PC-3 (cell line): ENCODE measurements at places on chromosomes 1 and 21. TPM values are rescaled to one million over a fixed set of nuclear protein-coding genes. Genes with fewer than 3 reads are reported as not detected.

DNA sequence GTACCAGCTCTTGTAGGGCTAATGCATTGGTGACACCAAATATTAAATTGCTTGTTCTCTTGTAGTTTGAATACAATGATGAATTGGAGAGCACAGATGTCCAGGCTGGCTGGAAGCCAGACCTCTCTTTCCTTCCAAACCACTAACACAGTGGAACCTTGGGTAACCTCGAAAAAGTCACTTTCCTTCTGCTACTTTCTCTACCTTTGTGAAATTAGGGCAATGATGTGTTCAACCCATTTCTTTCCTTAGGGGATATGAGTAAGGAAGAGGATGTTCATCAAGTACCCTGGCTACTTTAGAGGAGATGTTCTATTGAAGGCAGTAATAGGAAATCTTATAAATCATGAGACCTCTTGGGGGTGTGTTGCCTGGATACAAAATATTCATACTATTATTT is 55.7 kb downstream of the XCL2 start:
- DNase-seq: peak; percentile 48

- DNase-seq: no peak
Observed at GRCh38 chr1:167791281-167792187, 69.8 kb downstream of the MPZL1 start.

- no peak for DNase-seq
Observed at GRCh38 chr1:36513676-36514473, 31.2 kb upstream of the CSF3R start.

DNA sequence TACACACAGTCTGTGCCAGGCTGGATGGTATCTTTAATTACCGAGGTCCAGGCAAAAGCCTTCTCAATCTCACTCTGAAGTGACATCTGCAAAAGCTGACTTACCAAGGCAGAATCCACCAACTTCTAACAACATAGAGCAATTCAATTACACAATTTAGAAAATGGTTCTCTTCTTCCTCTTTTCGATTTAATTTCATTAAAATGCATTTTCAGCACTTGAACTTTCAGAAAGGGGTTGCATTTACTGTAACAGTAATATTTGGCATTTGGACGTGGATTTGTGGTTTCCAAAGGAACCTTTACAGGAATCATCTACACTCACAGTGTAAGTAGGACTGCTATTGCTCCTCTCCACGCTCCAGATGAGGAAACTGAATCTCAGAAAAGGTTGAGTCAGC is 53.3 kb downstream of the ERO1B start:
- no peak for DNase-seq

DNA sequence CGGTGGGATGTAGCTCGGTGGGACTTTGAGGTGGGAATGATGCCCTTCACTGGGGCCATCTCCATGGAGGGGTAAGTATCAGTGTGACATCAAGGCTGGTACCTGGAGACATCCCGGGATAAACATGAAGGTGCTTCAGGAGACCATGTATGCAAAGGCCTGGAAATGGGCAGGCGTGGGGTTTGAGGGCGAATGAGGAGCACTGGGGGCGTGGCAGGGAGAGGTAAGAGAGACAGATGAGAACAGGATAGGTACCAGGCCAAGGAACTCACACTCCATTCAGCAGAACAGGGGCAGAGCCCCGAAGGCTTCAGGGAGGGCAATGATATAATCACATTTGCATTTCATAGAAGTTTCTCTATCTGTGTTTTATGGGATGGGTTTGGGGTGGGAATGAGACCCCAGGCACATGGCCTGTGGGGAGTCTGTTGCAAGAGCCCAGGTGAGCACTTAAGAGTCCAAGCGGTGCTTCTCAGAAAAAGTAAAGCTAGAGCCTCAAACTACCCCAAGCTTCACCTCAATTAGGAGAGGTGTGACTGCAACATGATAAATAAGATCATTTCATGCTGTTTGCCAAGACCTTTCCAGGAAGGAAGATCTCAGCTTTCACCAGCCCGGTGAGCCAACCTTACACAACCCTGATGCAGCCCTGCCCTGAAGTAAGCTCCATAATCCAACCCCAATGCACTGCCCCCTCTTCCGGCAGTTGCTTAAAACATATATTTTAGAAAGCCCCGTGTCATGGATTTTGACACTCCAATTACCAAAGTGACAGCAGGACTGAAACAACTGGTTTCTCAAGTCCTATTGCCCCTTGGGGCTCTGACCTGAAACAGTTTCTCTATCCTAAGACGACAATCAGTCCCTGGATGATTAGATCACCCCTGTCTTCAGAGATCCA is 7.4 kb downstream of the S100A9 start:
- DNase-seq: peak; percentile 67

DNA sequence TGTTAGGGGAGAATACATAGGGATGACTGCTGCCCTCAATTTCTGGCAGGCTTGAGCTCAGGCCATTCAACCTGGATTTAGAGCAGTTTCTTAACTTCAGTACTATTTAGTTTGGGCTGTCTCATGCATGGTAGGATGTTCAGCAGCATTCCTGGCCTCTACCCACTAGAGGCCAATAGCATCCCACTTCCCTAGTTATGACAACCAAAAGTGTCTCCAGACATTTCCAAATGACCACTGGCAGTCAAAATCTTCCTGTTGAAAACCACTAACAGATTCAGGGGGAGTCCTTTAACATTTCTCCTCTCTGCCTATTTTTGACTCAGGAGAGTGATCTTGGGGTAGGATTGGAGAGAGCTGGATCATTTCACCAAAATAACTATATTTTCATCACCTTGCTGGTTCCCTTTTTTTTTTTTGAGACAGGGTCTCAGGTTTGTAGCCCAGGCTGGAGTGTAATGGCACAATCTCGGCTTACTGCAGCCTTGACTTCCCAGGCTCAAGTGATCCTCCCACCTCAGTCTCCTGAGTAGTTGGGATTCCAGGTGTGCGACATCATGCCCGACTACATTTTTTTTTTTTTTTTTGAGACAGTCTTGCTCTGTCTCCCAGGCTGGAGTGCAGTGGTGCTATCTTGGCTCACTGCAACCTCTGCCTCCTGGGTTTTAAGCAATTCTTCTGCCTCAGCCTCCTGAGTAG is 8.7 kb downstream of the GNAT2 start:
- no peak for DNase-seq

Gene FBXO44
- 19.2 and 23.5 TPM in 2 replicates for total RNA-seq
